ENCODE measurements at places on chromosomes 13 and 19.

DNA sequence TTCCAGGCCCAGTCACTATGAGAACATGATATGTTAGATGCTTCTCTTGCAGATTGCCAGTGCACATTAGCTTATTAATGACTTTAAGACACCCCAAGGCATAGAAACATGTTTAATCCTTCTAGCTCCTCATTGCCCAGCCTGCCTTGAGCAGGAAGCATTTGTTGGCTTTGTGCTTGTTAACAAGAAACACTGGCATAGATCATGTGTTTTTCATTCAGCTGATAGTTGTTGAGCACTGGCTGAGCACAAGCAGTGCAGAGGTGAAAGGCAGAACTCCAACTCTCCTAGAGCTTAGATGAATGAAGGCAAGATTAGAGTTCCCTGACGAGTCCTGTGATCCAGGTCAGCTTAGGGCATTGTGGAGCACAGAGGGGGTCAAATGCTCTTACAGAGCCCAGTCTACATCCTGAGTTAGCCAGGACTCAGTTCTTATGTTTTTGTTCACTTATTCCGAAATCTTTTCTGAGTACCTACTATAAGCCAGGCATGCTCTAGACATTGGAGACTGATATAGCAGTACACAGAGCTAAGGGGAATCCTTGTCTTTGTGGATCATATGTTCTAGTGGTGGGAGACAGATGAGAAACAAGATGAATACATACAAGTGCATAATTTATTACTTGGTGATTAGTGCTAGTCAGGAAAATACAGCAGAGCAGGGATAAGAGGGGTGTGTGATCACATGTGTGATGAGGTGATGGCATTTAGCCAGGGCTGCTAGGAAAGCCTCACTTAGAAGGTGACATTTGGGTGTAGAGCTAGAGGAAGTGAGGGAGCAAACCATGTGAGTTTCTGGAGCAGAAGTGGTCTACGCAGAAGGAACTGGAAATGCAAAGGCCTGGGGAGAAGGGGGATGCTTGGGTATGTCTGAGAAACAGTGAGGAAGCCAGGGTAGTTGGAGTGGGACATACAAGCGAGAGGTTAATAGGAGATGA lies 101.2 kb downstream of the WASF3 start:
- peak; percentile 11 for DNase-seq

DNA sequence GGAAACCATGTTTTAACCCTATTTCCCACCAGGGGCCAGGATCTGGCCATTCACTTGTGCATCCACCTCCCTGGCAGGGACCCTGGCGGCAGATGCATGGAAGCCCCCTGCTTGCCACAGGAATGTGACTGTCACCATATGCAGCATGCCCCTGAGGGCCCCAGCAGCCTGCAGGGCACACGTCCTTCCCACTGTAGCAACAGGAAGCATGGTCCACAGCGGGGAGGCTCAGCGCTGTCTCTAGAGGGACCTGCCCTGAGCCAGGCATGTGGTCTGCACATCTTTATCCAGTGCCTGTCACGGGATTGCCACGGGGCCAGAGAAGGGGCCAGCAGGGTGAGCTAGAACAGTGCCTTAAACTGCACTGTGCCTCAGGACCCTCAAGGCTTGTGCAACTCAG lies 34.9 kb upstream of the MCF2L start:
- DNase-seq = no peak

DNA sequence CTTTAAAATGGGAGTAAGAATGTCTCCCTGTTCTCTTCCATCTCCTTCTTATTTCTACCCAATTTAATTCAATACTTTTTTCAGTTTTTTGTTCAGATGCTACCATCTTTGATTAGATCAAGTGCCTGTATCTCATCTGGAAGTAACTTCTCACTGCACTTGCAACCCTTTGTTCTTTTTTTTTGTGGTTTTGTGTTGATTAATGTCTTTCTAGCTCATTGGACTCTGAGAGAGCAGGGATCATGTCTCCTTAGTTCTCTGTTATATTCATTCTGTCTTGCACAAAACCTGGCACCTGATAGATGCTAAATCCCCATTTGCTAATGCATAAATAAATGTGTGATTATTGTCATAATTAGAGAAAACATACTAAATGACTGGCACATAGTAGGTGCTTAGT lies 834 bp upstream of the ITGBL1 start:
- no peak for DNase-seq

DNA sequence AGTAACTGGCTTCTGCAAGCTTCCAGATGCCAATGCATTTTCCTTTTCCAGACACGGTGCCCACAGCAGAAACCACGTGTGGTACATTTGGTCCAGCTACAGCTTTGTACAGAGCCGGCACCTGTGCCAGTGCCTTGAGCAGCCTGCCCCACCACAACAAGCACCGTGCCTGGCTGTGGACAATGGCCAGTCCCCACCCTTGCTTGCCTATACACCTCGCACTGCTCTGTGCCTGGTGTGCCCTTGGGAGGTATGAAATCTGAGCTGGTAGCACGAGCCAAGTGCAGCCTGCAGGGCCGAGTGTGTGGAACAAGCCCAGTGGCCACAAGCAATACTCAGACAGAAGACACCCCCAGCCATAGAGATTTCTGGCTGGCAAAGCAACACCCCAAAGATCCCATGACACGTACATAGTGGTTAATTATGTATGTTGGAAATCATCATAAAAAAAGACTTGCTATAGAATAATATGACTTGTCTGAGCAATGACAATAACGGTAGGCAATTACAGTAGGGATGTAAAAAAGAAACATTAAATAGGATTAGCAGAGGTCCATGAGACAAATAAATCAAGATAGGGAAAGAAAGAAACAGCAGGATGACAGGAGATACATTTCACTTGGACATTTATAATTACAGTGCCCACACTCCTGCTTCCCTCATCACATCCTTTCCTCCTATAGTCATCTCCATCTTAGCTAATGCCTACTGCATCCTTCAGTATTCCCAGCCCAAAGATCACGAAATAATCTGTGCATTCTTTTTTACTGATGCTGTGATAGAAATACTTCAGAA lies 1399.5 kb downstream of the PCDH9 start:
- DNase-seq = no peak

- no peak for DNase-seq
Measured at GRCh38 chr13:83935566-83935965, 53.3 kb upstream of the SLITRK1 start.

DNA sequence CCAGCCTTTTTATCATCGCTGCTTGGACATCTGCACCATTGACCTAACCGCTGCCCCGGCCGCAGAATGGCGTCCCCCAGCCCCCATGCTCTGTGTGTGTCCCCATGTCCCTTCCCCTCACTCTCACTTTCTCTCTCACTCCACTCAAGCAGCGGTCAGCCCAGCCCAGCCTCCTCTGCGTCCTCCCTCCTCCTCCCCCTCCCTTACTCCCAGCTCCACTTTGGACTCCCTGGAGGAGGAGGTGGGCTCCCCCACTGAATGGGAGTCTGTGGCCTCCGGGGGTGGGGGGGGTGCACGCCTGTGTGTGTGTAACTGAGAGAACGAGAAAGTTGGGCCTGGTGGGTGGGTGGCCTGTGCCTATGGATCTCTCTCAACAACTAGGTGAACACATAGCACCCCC lies 2.2 kb downstream of the MAP2K7 start:
- no peak for DNase-seq

- DNase-seq = peak; percentile 64
Measured at GRCh38 chr19:39599116-39599515, 3.2 kb upstream of the LGALS13 start.

- no peak for DNase-seq
Measured at GRCh38 chr13:87954091-87954490, 282.9 kb downstream of the SLITRK5 start.

DNA sequence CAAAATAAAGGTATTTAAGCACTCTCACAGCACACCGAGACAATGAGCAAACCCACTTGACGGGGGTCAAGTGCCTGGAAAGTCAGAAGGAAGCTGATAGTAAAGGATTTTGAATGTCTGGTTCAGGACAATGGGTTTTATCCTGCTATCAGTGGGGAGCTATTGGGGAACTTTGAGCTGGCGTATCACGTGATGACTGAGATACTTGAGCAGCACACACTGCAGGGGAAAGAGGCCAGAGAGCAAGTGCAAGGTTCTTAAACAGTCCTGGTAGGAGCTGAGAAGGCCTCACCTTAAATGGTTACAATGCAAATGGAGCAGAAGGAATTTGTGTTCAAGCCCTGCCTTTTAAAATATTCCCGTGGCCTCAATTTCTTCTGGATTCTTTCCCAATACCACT lies 225.3 kb downstream of the LACC1 start:
- no peak for DNase-seq

DNA sequence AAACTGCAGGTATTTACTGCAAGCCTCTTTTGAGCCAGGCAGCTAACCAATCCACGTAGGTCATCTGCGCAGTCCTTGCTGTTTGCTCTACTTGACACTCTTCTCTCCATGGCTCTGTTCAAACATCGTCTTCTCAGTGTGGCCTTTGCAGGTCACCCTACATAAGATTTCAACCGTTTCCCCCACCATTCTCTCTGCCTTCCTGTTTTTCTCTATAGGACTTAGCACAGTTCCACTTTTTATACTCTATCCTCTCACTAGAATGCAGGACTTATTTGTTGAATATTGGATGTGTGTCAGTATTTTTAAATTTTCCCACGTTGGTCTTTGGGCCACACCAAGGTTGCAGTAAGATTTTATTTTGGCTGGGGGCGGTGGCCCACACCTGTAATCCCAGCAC lies 1.7 kb upstream of the FBXW9 start:
- DNase-seq = no peak

DNA sequence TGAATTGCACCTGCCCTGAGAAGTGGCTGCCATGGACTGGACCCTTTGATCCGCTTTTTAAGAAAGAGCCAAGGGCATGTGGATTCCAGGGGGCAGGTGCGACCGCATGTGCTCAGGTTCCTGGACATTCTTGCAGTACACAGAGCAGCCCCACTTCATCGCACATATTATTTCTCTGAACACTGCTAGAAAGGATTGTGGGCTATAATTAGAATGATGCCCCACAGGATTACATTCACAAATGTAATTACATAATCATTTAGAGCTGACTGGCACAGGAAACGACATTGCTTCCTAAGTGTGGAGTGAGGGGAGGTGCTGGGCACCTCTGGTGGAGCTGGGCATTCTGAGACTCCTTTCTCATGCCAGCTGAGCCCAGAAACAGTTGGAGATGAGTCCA lies 37.5 kb upstream of the VSTM2B start:
- no peak for DNase-seq

DNA sequence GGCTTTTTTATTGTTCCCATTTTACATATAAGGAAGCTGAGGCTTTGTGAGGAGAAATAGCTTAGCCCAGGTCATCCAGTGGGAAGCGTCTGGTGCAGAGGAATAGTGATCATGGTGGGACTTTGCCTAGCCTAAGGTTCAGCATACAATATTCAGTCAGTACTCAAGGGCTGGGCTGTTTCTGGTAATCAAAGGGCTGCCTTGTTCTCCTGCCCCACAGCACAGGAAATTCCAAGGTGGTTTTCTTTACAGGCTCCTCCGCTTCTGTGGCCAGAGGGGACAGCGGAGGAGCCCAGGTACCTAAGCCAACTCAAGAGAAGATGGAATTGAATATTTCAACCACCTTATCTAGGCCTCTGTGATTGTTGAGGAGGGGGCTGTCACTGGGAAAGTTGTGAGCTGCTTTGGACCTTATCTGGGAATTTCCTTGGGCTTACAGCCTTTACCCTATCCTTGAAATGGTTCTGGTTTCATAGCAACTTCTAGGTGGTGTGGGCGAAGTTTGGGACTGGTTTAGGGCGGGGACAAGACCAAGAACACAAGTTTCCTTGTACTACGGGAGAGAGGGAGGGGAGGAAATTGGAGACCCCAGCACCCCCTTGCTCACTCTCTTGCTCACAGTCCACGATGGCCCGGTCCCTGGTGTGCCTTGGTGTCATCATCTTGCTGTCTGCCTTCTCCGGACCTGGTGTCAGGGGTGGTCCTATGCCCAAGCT lies at the start of gene MIA:
Gene MIA, plus strand, starts transcription at position 606 of the 716 bp plus-strand sequence. Its CDS starts 22 bp downstream, at position 628.
- DNase-seq = no peak

GRCh38 chr19:49786376-49786820 lies 19.6 kb downstream of the AP2A1 start:
- DNase-seq = no peak

DNA sequence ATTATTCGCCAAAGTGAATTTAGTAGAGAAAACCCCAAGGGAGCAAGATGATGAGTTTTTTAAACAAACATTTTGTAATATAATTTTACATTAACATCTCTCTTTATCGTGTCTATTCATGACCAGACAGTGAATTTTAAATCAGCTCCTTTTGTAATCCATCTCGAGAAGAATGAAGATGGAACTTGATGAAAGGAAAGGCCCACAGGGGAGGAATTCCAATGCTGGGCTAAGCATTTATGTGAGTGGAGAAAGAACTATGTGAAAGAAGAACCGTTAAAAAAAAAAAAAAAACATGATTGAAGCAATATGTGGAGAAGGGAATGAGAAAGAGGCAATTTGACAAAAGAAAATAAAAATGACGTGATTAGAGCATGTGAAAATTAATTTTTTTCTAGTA lies 170.6 kb downstream of the KCTD12 start:
- DNase-seq = no peak

DNA sequence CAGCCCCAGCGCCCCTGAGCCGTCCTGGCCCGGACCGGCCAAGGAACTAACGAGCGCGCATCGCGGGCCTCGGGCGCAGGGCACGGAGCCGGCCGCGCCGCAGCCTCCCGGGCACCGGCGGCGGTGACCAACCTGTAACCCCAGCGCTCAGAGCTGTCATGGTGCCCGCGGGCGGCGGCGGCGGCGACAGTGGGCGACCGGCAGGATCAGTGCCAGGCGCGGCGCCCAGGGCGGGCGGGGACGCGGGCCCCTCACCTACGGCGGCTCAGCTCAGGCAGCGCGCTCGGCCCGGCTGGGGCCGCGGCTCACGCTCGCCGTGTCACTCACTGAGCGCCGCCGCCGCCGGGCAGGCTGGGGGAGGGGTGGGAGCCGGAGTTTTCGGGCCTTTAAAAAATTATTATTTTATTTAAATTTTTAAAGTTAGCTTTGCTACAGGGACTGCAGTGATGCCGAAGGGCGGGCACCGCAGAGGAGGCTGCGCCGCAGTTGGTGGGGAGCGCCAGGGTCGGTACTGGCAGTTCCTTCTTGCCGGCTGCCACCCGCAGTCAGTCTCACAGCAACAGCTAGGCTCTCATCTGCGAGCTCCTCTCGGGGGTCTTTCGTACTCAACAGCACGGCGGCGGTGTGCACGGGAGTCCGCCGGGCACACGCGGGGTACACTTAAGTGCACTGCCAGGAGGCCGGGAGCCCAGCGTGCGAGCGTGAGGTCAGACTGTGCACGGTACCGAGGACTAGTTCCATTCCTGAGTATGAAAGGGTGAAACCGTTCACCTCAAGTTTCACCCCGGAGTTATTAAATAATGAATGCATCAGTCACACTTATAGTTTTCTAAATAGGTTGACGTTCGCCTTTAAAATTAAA lies at the start of gene NALCN:
Gene NALCN, minus strand, starts transcription at position 328 of the 862 bp plus-strand sequence. CDS start 17,382 bp downstream, outside the sequence.
- peak; percentile 5 for DNase-seq

All from hematopoietic multipotent progenitor cell treated with erythropoietin and hydrocortisone succinate and interleukin-3 and kit ligand, for 4 days (in vitro differentiated cells).